ENCODE measurements at places on chromosomes 3 and 15.

- DNase-seq = no peak
Observed at GRCh38 chr3:58151637-58152036, 59.1 kb downstream of the DNASE1L3 start.

- DNase-seq = no peak
Observed at GRCh38 chr15:72509484-72509883, 35.4 kb downstream of the ARIH1 start.

DNA sequence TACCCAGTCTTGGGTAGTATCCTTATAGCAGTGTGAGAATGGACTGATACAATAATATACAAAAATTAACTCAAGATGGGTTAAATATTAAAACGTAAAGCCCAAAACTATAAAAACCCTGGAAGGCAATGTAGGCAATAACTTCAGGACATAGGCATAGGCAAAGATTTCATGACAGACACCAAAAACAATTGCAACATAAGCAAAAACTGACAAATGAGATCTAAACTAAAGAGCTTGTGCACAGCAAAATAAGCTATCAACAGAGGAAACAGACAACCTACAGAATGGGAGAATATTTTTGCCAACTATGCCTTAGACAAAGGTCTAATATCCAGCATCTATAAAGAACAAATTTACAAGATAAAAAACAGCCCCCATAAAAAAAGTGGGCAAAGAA lies 204.8 kb upstream of the CCDC54 start:
- DNase-seq = no peak

DNA sequence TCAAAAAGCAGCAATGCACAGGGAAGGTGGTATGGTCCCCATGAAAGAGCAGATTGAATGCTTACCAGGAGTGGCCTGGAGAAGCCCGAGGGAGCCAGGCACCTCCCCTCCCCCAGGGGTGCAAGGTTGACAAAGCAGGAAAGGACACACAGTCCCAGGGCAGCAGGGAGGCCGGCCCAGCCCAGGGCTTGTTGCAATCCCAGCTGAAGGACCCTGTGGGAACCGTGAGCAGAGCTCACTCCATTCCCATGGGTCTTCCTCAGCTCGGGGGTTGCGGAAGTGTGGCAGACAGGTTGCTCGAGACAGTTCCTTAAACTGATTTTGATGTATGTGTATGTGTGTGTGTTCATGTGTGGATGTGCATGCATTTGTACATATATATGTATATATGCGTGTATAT lies 15.8 kb downstream of the UROC1 start:
- no peak for DNase-seq

DNA sequence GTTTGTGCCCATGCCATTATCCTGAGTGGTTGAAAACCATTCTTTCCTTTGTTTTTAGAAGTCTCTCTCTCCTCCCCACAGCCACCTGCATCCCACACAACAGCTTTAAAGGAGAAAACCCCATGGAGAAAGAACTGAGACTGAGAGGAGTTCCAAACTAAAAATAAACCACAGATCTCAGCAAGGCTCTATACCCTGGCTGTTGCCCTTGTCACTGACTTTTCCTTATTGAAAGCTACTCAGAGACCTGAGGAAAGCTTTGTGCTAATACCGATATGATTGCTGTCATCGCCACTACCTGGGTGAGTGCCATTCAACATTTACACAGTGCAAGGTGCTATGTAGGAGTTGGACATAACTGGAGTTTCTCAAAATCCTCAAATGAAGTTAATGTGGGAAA lies 55.5 kb upstream of the RASGRP1 start:
- DNase-seq = no peak

- no peak for DNase-seq
Observed at GRCh38 chr3:16468002-16468335, 45.5 kb downstream of the RFTN1 start.

DNA sequence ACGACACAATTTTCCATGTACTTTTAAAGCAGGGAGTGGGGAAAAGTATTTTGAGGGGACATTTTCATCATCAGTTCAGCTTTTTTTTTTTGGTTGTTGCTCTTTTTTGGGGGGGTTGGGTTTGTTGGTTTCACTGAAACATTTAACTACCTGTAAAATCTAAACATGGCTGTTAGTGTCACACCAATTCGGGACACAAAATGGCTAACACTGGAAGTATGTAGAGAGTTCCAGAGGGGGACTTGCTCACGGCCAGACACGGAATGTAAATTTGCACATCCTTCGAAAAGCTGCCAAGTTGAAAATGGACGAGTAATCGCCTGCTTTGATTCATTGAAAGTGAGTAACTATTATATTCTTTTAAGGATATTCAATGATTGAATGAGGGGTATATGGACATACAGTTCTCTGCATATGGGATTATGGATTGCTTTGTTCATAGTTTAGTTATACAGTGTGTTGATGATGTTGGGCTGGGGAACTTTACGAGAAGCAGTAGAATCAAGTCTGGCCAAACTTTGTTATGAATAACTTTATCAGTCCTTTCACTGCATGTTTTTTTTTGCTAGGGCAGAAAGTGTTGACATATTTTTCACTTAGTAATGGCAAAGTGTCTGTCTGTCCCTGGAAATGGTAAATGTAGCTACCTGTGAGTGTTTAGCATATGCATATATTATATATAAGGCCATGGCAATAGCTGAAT lies 31.5 kb downstream of the MBNL1 start:
- no peak for DNase-seq

- DNase-seq = no peak
Observed at GRCh38 chr3:189947948-189948723, 172.6 kb downstream of the P3H2 start.

GRCh38 chr15:74024687-74025086 lies 30.2 kb downstream of the PML start:
- no peak for DNase-seq

DNA sequence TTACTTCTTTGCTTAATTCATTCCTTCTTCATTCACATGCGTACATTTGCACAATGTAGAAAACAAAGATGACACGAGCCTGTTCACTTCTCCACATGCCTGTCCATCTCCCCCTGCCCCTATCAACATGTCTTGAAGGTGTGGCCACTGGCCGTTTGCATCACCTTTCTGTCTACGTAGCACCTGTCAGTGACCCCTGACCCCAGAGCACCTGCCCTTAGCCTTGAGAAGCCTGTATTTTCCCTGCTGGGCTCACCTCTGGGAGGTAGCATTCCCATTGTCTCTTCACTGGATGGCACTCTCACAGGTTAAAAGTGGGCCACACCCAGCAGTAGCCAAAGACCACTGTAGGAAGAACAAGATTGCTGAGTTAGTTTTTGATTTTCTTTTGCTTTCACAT lies 234.1 kb downstream of the THSD4 start:
- DNase-seq = no peak

- no peak for DNase-seq
Observed at GRCh38 chr15:68606375-68606774, 27.6 kb downstream of the CORO2B start.

DNA sequence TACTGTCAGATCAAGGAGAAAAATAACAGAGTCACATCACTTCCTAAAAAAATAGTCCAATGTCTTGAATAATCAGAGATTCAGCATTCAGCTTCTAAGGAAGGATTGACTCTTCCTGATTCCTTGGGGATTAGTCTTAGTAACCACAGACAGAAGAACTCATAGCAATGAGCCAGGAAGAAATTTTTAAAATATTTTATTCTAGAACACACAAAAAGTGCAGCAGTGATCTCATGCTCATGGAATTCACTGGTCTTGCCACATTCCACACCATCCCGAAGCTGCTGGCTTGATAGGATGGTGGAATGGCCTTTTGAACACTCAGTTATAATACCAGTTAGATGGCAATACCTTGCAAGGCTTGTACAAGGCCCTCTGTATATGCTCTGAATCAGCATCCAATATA lies 43.0 kb upstream of the ABI3BP start:
- no peak for DNase-seq

DNA sequence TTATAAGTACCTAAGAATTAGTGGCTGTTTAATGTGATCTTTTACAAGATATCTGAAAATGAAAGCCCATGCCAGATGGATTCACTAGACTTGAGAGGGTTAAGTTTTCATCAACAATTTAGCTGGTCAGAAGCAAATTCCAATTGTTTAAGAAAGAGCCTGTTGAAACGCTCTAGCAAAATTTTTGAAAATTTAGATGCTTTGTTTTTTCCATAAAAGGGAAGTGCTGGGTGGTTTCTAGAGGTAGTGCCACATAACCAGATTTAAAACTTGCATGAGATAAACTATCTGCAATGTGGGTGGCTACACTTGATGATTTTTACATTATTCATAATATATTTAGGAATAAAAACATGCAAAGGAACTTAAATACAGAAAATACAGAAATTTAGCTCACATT lies 48.5 kb upstream of the SKIL start:
- no peak for DNase-seq

DNA sequence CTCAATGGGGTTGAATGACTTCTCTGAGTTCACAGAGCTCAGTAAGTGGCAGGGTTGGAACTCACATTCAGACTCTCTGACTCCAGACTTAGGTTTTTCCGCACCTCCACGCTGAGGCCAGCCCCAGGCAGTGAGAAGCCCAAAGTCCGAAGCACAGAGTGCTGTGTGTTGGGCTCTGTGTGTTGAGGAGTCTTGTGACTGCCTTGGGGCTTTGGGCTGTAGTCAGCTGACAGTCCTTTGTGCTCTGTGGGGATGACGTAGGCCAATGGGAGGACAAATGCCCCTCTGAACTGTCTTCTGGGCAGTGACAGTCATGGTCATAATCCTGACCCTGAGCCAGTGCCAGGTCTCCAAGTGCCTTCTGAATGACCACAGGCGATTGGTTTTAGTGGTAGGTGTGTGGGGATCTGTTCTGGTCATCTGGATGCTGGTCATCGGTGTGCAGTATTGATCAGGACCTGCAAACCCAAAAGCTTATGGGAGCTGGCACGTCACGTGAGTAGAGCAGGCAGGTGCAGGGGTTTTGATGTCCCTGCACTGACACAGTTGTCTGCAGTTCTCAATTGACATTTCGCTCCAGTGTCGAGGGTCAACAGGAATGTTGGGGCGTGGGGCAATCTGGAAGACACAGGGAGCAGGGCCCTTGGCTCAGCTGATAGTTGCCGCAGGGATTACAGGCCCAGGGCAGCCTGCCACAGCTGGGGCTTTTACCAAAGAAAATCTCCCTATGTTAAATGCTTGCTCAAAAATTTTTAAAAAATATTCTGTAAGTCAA lies 45.3 kb downstream of the CAPN3 start:
- DNase-seq = no peak

DNA sequence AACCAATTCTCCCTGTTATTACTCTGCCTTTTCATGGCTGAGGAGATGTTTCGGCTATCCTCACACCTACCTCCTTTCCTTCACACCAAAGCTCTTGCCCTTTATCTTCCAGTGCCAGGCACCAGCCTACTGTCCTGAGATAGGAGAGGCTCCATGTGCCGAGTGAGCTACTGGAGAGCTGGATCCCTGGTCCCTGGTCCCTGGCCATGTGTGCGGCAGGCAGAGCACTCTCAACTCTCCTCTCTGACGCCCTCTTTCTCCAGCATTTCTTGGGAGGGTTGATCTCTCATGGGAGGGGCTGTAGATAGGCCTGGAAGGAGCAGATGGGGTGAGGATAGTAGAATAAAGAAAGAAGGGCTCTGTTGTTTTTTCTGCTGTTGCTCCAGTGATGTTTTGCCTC lies 277.1 kb upstream of the UMPS start:
- DNase-seq = no peak

GRCh38 chr15:80508783-80509182 lies 104.6 kb downstream of the ARNT2 start:
- DNase-seq = no peak
